Activated CD4-positive, alpha-beta T cell treated with anti-CD3 and anti-CD28 coated beads, Interleukin-2, amount 50 U/mL, for 4 hours (primary cell): ENCODE measurements at places on chromosomes 3 and 15.

DNA sequence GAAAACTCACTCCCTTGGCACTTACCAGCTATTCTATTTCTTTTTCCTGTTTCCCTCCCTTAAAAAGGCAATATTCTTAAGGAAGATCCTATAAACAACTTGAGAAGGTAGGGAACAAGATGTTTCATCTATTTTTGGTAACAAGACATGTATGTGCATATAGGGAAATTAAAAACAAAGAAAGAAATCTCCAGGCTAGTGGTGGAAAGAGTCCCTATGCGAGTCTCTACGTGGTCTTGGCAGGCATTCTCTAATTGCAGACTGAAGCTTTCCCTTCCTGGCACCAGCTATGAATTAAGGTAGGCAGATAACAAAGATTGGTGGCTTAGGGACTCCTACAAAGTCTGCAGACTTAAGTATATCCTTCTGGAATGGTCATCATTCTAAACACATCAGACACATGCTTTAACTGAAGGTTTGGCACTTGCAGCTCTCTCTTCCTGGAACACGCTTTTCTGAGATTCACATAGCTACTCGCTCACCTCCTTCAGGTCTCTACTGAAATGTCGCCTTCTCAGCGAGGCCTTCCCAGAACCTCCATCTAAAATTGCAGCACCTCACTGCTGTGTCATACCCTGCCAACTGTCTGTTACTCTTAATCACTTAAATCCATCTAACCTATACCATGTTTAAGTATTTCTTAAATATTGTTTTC, 336.0 kb downstream of the VGLL3 start:
- no peak for DNase-seq

DNA sequence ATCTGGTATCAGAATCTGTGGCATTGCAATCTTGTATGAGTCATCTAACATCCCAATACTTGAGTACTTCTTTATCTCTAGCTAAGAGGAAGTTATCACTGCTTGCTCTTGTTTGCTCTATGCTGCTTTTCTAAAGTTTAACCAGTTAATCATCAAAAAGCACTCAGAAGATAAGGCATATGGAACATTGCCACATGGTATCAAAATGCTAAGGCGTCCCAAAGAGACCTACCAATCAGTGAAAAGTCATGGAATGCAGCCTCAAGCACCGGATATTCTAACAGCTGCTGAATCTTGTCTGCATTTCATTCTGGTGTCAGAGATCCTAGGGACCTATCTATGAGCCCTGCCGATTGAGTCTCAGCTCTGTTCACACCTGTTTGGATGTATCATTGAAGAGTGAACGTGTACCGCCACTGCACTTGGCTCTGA, 192.8 kb downstream of the ARPP21 start:
- no peak for DNase-seq

GRCh38 chr15:52464478-52464877, 64.2 kb downstream of the MYO5A start:
- no peak for DNase-seq

- no peak for DNase-seq
These were observed 37.4 kb upstream of the CILP start for GRCh38 chr15:65248511-65249255.

GRCh38 chr15:89335298-89336041, 846 bp upstream of the POLG start:
- no peak for DNase-seq

DNA sequence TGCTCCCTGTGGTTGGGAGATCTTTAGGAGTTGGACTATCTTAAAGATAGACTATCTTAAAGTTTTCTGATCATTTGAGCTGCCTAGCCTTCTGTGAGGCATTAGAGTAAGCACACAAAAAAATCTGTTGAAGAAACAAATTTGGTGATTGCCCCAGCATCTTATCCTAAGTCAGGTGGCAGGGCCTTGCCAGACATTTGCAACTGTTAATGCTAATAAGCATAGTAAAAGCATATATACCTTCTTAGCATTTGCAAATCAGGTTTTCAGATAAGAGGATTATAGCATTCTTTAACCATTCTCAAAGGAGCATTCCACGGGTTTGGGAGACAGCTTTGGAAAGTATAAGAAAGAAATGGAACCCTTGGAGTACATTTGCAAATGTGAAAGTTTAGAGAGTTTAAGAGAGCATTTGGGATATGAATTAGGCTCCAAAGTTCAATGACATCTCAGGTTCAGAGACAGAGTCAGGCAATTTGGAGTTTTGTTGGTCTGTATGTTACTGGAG, 61.0 kb downstream of the SEMA6D start:
- DNase-seq = no peak

DNA sequence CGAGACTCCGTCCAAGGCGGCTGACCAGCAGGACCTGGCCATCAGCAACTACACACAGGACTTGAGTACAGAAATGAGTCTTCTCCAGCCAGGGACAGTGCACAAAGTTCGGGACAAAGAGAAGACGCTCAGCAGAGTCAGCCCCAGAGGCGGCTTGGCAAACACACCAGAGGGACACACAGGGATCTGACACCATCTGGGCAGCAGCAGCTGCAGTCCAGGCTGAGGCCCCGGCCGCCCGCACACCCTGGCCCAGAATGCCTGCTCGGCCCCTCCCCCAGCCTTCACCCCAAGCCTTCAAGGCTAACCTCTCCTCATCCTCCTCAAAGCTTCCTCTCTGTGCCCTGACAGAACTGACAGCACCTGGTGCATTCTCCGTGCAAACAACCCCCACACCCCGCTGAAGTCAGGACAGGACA, 61.1 kb downstream of the XXYLT1 start:
- DNase-seq = no peak

- DNase-seq = no peak
These were observed 370.4 kb upstream of the CBLB start for GRCh38 chr3:106239195-106239697.

GRCh38 chr3:99624496-99625236, 13.7 kb upstream of the COL8A1 start:
- DNase-seq = no peak

GRCh38 chr3:16370872-16371740, 106.1 kb downstream of the OXNAD1 start:
- DNase-seq = no peak

DNA sequence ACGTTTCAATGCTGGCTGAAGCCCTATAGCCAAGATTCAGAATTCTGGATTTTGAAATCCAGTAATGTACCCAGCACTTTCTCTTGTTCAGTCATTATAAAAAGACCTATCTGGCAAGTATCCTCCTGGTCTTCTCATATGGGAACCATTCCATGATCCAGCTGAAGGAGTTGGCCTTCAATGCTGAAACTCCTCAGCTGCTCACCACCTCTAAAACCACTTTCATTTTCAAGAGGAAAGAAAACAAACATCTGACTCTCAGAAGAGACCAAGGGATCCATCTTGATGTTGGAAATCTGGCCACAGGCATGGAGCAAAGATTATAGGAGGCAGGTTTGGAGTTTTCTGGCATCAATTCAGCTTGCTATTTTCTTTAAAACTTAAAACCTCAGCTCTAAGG, 235.4 kb downstream of the FMN1 start:
- DNase-seq = no peak

GRCh38 chr3:51968170-51968775, 1.0 kb upstream of the PCBP4 start:
- no peak for DNase-seq

GRCh38 chr3:181076558-181076957, 87.0 kb upstream of the DNAJC19 start:
- no peak for DNase-seq

GRCh38 chr15:76209942-76210341, 101.3 kb downstream of the ETFA start:
- DNase-seq = no peak

GRCh38 chr3:9247361-9247940, 2.0 kb downstream of the SRGAP3 start:
- DNase-seq = no peak

DNA sequence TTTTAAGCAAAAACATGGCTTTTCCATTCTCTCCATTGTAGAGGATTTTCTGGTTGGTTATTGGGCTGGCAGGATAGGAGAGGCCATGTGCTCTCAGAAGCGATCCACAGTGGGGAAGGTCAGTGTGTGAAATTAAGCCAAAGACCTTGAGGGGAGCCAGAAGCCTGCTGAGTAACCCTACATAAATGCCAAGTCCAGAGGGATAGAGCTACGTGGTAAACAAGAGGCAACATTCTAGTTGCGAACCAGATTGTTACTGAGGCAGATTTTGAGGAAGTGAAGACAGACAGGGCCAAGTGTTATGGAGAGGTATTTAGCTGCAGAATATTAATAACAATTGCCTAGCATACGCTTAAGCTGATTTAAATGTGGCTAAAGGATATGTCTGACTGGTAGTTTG, 592.8 kb upstream of the GBE1 start:
- DNase-seq = no peak
